NCI-H2081 (cell line): ENCODE measurements at places on chromosomes 12 and 14.

DNA sequence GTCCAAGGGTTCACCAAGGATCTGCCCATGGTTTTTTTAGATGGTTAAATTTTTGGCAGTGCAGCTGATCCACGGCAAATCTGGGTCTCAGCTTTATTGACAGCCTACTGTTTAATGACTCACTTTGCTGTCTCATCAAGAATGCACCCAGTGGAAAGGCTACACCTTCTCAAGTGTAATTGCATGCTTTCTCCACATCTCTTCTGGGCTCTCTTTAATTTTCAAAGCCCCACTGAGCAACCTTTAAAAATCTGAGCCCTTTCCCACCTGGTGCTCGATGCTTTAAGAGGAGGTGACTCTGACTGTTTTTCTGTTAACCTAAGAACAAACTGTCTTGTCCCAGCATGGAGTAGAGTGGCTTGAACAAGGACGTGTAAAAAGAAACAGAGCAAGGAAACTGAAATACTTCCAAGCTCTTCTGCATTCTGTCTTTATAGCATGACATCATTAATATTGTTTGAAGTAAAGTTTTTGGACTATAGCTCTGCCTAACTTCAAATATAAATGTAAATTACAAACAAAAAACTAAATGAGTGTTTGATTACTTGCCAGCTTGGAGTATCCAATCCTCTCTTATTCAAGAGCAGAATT is 214.2 kb upstream of the KRR1 start:
- DNase-seq: no peak

DNA sequence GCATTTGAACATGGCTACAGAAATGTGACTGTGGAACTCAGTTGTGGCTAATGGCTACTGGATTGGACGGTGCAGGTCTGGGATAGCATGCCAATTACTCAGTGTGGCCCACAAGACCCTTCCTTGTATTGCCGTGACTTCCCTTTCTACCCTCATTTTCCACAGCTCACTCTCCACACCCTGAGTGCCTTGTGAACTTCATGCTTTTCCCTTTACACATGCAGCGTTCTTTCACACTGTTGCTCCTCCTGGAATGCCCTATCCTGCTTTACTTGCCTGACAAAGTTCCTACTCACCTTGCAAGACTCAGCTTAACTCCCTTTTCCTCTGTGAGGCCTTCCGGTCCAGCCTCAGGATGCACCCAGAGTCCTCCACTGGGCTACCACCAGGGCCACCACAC is 46.8 kb upstream of the MAX start:
- no peak for DNase-seq

DNA sequence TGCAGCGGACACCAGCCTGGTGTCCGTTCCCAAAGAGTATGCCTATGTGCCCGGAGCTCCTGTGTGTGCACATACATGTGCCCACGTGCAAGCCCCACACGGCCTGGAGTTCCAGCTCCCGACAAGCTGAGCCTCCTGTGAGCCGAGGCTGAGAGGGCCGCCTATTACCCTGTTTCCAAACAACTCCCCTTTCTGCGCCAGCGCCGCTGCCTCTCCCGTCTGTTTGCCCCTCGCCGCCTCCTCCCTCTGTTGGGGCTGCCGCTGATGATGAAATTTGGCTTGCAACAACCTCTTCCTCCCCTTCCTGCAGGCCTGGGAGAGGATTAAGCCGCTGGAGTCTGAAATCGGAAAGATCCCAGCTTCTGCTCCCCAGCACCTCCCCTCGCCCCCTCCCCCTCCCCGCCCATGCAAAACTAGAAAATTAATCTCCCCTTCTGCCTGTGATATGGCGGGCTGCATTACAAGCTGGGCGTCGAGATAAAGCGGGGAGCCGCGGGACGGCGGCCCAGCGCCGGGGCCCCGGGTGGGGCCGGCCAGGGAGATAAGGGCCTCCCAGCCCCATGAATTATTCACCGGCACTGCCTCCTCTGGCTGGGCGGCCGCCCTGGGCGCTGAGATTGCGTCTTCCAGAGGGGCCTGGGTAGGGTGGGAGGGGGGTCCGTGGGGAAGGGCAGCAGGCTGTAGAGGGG is 6.8 kb upstream of the ASIC1 start:
- no peak for DNase-seq

DNA sequence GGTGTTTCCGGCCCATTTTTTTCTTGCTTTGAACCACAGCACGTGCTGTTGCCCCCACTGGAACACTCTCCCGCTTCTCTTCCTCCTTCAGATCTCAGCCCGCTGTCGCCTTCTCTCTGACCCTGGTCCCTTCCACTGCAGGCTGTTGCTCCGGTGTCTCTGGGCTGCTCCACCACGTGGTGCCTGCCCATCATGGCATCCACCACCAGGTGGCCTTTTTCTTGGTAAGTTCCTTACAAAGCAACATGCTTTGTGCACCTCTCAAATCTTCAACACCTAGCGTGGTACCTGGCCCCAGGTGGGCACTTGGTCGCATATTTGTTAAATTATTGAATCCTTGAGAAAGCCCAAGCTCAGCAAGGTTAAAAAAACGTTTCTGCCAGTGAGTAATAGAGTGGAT is 19.1 kb downstream of the TUNAR start:
- no peak for DNase-seq

- no peak for DNase-seq
Observed at GRCh38 chr12:132516095-132517012, 26.4 kb downstream of the FBRSL1 start.

DNA sequence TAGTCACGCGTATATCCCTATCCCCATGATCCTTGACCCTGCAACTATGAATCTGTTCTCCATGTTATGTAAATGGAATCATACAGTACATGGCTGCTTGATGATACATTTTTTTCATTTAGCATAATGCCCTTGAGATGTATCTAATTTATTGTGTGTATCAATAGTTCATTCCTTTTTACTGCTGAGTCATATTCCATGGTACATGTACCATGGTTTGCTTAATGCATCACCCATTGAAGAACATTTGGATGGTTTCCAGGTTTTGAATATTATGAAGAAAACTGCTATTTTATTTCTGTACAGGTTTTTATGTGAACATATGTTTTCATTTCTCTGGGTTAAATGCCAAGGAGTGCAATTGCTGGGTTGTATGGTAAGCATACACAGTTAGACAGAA is 4.0 kb upstream of the RNASE10 start:
- no peak for DNase-seq

- no peak for DNase-seq
Observed at GRCh38 chr14:88422919-88423650, 37.6 kb downstream of the SPATA7 start.

DNA sequence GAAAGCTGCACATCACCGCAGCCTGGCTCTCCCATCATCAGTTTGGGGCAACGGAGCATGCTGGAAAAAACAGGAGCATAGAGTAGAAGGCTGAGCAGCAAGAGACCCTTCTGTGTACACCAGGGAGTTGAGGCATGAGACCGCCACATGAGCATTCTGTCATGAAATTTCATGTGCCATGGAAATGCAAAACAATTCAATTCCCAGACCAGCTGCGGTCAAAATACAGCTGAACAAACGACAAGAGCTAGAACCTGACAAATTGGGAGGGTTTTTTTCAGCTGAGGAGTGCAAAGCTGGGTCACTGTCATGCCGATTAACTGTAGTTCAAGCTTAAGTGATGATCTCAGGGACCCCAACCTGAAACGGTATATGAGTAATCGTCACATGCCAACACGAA is 37.1 kb downstream of the TMEM30B start:
- DNase-seq: no peak
